ENCODE measurements at places on chromosomes 7 and 10.

DNA sequence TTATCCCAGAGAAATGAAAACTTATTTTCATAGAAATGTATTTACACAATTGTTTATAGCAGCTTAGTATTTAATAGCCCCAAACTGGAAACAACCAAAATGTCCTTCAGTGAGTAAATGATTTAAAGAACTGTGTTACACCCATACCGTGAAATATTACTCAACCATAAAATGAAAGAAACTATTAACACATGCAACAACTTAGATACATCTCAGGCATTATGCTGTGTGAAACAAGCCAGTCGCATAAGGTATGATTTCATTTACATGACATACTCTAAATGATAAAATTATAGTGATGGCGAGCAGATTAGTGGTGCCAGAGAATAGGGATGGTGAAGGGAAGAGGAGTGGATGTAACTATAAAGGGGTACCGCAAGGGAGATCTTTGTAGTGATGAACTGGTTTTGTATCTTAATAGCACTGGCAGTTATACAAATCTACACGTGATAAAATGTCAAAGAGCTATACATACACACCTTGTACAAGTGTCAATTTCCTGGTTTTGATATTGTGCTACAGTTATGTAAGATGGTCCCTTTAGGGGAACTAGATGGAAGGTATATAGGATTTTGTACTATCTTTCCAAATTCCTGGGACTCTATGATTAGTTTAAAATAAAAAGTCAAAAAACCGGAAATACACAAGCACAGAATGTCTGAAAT, 40.5 kb downstream of the MACC1 start:
- no peak for DNase-seq

- DNase-seq: no peak
These were observed 612 bp downstream of the HILPDA start for GRCh38 chr7:128456255-128456725.

DNA sequence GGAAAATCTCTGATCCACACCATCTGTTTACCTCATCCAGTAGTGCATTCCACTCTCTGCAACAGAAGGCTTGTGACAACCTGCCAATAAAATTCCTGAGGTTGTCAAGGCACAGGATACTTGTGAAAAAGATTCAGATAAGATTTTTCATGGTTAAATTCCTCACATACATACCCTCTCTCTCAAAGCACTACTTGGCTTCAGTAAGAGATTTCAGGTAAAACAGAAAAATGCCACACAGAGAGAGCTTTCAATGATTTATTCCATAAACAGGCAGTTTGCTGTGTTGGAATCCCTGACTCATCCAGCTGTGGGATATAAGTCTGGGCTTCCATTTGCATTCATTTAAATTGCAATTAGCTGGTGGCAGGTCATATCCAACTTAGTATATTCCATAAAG, 99.7 kb upstream of the CAV2 start:
- no peak for DNase-seq

DNA sequence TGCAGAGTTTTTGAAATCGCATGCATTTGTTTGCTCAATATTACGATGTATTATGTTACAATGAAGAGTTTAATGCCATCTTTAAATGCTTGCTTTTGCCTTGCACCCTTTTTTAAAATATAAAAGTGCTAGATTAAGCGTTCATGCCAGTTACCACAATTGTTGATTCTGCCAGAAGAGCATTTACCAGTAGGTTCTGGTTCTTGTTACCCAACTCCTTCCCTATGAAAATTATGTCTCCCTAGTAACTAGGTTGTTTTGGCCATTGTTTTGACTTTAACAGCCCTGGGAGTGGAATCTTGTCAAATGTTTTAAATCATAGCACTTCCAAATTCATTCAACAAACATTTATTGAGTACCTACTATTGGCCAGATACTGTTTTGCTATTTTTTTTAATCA, 32.8 kb upstream of the CDK14 start:
- DNase-seq: no peak

DNA sequence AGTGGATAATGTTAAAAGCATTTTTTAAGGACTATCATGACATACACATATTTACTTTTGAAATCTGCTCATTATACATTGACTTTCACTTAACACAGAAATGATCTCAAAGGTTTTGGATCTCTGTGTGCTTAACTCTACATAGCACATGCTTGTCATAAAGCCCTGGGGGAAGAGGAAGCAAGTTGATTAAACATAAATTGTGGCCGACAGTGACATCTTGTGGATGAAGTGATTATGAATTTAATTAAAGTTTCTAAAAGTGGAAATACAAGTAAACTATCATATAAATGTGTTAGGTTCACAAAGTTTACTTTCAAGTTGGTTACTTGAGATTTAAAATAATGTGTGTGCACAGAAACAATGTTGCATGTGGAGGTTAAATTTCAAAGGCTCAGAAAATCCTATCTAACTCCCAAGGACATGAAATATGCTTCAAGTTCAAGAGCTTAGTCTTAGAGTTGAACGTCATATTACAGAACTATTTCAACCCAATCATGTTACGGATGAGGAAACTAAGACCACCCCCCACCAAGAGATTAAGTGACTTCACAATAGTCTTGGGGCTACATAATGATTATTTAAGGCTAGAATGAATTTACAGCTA, 1247.8 kb downstream of the GATA3 start:
- DNase-seq: peak; percentile 1

GRCh38 chr7:111011520-111011919, 79.4 kb upstream of the LRRN3 start:
- no peak for DNase-seq

DNA sequence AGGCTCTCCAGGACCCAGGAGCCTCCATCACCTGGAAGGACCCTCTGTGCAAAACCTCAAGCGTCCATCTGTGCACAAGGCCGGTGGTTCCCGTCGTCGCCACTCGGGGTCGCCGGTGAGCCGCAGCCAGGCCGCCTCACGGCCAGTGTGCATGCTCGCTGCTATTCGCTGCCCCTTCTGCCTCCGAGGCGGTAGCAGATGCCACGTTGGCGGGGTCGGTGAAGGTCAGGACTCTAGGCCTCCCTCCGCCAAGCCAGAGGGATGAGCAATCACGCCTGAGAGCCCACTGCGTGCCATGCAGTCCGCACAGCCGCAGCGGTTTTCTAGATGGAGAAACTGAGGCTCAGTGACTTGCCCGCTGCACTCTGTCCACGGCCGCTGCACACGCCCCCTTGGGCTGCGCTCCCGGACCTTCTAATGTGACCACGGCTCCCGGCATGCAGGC, 5.7 kb downstream of the UPK3B start:
- DNase-seq: no peak

- DNase-seq: no peak
These were observed 74.9 kb downstream of the RSU1 start for GRCh38 chr10:16742165-16742960.

All from T-helper 2 cell (primary cell).